ENCODE measurements at places on chromosomes 16 and 17.

DNA sequence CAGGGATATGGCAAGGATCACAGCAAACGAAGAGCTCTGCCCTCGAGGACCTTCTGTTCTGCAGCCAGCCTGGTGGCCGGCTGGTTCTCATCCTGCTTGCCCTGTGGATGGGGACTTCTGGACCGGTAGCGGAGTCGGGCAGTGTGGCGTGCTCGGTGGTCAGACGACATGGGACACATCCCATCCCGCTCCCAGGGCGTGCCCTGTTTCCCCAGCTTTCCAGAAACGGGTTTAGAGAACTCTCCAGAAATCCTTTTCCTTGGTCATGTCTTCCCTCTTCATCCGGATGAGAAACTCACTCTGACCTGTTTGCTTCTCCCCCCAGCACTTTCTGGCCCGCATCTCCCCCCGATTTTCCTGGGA, 115.8 kb downstream of the OR1D5 start:
- DNase-seq = no peak

DNA sequence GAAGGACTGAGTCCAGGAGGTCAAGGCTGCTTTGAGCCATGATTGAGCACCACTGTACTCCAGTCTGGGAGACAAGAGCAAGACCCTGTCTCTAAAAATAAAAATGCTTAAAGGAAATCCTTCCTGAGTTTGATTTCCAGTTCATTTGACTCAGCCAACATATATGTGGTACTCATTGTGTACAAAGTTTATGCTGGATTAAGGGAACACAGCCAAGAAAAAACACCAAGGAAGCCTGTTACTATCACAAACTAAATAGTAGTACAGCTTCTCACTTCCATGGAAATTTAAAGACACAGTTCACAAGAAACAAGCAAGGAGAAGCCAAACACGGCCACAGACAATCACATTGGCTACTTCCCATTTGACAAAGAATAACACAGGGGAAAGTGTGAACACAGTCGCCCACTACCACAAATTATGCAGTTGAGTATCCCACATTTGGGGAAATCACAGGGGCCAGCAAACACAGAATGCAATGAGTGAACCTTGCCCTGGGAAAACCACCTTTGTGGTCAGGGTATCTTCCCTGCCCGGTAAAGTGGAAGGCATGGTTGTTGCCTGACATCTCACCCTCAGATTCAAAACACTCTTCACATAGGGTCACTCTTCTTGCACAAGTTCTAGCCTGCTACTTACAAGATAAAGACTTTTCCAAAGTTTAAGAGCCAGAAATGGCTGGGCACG, 14.5 kb downstream of the TEX14 start:
- DNase-seq = no peak

GRCh38 chr16:47886631-47887415, 269.0 kb downstream of the ABCC12 start:
- no peak for DNase-seq

DNA sequence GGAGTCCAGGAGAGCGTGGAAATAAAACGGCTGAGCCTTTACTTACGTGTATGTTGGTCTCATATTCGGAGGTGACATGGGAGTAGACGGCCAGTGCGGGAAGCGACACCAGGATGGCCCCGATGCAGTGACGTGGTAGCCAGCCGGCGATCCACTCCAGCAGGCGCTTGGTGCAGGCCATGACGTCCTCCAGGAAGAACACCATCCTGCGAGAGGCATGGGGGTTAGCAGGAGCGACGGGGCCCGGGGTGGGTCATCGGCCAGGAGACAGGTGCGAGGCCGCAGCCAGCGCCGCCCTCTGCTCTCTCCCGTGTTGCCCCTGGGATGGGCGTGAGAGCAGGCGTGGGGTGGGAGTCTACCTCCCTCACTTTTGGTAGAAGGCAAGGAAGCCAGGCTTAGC, 98.6 kb upstream of the CREBBP start:
- no peak for DNase-seq

GRCh38 chr17:77841742-77842527, 116.6 kb upstream of the TNRC6C start:
- DNase-seq = no peak

- no peak for DNase-seq
Observed at GRCh38 chr16:27317320-27317719, 3.5 kb downstream of the IL4R start.

DNA sequence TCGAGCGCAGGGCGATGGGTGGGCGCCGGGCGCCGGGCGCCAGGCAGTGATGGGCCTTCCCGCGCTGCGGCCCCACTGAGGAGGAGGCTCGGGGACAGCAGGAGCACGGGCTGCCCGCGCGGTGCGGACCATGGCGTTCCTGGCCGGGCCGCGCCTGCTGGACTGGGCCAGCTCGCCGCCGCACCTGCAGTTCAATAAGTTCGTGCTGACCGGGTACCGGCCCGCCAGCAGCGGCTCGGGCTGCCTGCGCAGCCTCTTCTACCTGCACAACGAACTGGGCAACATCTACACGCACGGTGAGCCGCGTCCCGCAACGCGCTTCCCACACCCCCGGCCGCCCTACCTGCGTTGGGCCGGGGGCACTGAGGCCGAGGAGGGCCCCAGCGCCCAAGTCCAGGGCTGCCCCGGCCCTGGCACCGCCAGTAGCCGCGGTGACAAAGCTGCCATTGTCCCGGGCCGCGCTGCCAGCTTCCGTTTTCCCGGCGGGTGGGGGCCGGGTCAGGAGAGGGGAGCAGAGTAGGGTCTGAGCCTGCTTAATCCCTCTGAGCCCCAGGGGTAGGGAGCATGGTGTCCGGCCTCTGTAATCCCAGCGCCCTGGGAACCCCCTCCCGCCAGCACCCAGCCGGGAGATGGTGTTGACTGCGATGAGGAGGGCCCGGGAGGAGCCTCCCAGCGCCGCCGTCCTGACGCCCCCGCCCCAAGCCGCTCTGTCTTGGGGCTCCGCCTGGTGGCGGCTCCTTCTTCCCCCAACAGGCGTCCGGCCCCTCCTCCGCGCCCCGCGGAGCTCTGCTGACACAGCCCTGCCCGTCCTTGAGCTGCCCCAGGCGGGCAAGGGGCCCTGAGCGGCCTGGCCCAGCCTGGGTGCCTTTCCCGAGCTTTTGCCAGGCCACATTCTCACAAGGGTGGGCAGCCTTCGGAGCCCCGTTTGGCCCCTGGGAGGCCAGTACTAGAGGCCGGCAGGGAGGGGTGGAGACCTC, 685 bp downstream of the PAQR4 start:
- peak; percentile 92 for DNase-seq

DNA sequence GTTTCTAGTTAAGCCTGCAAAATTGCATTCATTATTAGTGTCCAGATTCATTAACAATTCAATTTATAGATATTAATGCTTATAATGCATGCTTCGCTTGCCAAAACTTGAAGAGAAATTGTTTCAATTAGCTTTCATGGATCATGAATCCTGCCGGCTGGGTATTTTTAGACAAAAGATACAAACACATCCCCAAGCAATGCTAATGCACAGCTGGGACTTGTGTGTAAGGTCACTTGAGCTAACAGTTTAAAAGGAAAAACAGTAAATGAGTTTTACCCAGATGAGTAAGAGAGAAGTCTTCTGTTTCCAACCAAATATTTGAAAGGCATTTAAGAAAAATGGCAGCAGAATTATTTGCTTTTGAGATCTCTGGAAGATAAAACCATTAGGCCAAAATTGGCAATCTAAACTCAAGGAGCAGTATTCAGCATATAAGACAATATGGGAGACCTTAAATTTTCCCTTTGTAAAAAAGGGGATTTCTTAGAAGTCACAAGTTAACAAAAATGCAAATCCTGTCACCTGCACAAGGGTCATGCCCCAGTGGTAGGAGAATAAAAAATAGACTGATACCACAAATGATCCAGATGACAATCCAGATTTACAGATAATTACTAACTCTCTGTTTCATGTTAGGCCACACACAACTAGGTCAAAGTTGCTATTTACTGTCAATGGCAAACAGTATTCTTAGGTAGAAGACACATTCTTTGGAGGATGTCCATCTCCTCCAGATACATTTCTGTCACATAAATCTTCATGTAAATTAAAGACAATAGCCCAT, 418.4 kb upstream of the PMFBP1 start:
- no peak for DNase-seq

DNA sequence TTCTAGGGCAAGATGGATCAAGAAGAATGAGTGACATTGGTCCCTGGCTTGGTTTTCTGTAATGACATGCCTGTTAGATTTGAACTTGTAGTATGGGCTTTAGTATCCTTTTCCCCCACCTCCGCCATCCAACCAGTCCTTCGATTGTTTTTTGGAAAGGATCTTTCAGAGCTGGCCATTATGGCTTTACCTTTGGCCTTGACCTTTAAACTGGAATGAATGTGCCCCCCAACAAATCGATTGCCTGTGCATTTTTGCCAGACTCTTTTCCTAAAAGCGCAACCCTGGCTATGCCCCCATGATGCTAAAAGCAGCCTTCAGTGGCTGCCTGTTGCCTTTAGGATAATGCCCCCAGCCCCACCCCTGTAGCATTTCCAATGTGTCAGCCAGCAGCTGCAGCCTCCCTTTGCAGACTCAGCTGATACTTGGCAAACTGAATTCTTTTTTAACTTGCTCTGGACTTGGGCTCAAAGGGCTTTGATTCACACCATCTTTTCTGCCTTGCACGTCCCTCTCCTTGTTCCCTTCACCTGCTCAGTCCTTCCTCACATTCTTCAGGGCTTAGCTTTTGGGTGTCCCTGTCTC, 4.0 kb downstream of the GPRC5C start:
- DNase-seq = no peak

- DNase-seq = no peak
Observed at GRCh38 chr17:340074-340473, 12.5 kb downstream of the RPH3AL start.

GRCh38 chr17:47808036-47808829, 13.4 kb downstream of the OSBPL7 start:
- DNase-seq = no peak

- DNase-seq = no peak
Observed at GRCh38 chr16:11051879-11052808, 107.8 kb downstream of the CLEC16A start.

DNA sequence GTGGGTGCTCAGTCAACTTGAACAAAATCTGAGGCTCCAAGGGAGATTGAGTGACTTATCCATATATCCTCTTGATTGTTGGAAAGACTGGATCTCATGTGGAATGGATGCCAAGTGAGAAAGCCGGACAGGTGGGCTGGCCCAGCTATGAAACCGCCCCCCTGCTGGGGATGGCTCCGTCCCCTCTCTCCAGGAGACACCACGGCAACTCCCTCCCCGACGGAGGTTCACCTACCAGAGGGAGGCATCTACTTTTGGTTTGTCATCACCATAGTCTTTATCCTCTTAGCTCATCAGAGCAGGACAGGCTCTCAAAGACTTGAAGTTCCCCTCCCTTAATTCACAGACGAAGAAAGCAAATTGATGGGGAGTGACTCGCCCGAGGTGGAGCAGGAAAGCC, 1.8 kb upstream of the ALG1 start:
- peak; percentile 63 for DNase-seq

GRCh38 chr16:11049396-11050059, 105.2 kb downstream of the CLEC16A start:
- no peak for DNase-seq

GRCh38 chr17:71203953-71204352, 916.9 kb upstream of the SOX9 start:
- no peak for DNase-seq

- peak; percentile 34 for DNase-seq
Observed at GRCh38 chr17:72120642-72121163, at the start of gene SOX9. Gene SOX9, plus strand, starts transcription at chr17:72121020. Its CDS starts 372 bp downstream, at chr17:72121392.
